ENCODE measurements at places on chromosomes 2 and 18.

DNA sequence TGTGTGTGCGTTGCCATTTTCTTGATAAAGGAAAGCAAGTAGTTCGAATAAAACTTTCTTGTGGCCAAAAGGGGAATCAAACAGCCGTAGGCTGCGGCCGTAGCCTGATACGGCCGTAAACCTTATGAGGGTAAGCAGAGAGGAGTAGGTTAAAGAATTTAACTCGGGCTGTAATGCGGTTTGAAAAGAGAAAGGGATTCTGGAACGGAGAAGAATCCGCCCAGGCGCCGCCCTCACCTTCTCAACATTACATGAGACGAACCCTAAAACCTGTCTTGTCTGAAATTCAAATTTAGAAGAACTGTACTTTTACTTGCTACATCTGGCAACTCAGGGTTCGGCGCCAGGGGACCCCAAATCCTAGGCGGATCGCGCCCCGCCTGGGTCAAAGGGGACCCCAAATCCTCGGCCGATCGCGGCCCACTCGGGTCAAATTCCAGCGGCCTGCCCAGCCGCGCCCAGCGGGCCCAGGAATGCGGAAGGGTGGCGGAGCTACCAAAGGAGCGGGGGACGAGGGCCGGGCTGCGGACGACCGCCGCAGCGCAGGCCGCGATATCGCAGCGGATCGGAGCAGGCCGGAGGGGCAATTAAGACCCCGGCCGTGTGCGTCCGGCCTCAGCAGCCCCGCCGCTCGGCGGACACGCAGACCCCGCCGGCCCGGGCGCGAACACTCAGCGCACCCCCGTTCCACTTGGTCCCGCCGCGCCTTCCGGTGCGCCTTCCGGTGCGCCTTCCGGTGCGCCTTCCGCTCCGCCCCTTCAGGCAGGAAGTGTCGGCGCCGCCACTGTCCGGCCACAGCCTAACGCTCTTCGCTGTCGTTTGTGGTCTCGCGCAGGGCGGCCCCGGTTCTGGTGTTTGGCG is at the start of gene MYL12B:
TSS of gene MYL12B (plus strand) at position 761 of the 861 bp plus-strand sequence. CDS start 10,766 bp downstream, outside the sequence.
- DNase-seq = no peak

DNA sequence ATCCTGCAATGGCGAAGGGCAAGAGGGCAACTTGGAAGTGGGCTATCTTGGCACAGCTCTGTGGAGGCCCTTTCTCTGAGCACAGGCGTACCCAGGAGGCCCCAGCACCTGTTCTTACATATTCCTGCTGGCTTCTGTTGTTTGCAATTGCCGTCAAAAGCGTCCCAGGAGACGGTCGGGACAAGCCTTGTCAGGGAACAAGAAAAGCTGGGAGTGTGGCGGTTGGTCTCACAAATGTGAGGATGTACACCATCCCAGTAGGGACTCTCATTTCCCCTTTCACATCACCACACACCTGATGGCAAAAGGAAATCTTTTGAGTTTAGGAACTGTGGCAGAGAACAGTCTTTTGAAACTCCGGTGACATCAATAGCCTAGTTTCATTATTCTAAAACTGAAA is 94.7 kb upstream of the EFEMP1 start:
- DNase-seq = no peak

DNA sequence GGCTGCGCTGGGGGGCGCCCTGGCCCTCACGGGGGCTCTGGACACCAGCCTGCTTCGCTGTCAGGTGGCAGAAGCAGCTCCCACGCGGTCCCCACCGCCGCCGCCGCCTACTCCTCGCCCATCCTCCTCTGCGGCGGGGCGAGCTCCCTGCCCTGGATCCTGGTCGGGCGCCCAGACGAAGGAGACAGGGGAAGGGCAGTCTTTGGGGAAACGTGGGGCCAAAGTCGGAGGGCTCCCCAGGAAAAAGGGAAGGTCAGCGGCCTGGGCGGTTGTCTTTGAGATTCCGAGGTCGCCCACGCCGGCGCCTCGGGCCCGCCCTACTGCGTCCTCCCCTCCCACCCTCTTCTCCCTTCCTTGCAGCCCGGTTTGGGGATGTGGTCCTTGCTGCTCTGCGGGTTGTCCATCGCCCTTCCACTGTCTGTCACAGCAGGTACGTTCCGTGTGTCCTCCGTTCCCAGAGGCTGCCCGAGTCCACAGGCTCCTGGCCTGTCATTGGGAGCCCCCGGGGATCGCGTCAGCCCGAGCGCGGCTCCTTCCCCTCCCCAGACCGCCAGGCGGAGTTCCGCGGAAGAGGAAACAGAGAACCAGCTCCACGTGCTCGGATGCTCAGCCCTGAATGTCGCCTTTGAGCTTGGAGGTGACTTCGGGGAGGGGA is 800 bp downstream of the IL1RL2 start:
- DNase-seq = no peak

DNA sequence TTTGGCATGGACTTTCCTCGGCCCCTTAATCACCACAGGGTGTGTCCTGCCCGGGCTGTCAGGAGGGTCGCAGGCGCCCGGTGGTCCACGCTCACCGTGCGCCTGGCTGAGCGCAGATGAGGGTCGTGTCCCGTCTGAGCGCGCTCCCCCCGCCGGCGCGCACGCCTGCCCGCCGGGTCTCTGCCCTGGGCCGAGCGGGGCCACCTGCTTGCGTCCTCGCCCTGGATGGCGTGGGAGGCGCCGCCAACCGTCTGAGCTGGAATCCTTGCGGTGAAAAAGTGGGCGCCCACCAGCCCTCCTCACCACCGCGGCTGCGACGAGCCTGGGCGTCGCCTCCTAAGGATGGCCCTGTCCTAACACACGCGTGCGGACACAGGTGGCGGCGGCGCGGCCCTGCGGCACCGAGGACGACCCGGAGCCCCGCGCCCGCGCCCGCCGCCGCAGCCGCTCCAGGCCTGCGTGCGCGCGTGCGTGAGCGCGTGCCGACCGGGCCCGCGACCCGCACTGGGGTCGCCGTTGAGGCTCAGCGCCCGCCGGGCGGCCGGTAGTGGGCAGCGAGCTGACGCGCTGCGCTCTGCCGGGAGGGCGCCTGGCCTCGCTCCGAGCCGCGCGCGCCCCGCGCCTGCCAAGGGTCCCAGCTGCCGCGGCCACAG is 126.6 kb downstream of the ARHGEF4 start:
- no peak for DNase-seq

DNA sequence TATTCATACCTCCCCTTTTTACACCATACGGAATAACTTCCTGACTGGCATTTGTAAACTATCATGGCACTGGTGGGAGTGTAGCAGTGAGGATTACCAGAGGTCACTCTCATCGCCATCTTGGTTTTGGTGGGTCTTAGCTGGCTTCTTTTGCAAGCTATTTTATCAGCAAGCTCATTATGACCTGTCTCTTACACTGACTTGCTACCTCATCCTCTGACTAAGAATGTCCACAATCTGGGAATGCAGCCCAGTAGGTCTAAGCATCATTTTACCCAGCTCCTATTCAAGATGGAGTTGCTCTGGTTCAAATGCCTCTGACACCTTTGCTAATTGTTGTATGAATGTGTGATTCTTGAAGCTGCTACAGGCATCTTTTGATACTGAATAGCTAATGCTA is 950.8 kb upstream of the SLC39A10 start:
- no peak for DNase-seq

- no peak for DNase-seq
Observed at GRCh38 chr18:78995740-78996395, 16.2 kb downstream of the SALL3 start.

DNA sequence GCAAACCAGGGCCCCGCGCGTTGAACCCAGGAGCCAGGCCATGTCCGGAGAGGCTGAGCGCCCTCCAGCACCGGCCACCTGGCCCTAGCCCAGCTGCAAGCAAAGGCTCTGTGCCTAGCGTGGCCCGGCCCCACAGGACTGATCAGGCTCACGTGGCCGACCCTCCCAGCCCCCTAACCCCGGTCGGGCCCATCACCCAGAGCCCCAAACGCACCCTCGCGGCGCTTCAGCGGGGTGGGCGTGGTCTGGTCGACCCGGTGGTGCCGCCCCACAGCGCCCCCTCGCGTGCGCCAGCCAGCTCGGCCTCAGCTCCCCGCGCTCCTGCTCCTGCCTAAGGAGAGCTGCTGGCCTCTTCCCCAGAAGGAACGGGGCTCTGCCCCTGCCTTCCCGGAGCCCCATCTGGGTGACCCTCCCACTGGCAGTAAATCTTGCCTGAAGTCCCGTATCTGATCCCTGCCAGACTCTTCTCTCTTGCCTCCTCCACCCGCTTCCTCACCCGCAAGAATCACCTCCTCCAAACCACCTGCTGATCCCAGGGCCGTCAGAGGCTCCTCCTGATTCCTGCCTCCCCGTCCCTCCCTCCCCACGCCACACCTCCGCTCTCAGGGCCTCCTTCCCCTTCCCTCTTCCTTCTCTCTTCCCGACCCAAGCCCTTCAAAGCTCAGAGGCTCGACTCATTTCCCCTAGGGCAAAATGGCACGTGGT is 12.3 kb upstream of the TEX51 start:
- DNase-seq = peak; percentile 34

DNA sequence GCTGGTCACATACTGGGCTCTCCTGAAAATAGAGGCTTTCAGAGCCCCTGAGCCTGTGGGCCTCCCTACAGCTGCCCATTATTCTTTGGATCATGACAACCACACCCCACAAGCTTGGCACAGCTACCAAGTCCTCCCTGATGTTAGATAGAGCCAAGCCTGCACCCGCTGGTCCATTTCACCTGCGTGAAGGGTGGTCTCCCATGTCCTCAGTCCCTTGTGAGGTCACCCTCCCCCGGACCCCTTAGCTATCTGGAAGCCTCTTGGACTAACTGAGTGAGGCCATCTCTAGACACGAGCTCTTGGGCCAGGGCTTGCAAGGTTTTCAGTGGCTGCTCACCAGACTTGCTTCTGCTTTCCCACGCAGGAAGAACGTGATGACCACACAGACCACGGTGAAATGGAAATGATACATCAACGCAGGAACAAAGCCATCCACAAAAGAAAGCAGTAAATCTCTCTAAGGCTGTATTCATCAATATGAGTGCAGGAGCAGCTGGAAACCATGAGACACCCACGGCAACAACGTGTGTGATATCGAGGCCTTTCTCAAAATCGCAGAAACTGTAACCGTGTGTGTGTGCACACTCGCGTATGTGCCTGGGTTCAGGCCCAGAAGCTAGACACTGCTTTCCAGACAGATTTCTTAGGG is 10.1 kb upstream of the MAL start:
- DNase-seq = no peak

DNA sequence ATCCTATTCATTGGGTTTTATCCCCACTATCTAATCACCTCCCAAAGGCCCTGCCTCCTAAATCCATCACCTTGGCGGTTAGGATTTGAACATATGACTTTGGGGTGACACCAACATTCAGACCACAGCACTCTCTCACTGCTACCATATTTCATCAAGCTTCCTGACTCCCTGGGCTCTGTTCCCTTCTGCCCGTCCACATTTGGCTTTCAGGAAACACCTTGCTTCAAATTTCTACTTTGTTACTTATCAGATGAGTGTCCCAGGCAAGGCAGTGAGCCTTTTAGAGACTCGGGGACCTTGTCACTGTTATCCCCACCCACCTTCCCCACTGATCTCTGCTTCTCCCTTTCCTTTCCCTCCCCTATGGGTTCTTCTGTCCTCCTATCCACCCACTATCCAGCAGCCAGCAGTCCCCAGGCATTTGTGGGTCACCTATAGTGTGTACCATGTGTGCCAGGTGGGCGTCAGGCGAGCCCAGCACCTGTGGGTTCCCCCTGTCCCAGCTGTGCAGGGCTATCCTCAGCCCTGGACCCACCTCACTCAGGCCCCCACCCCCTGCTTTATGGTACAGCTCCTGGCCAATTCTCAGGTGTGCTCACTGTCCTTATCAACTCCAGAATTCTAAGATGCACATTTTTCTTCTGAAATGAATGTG is 230.9 kb downstream of the LOXHD1 start:
- DNase-seq = no peak

DNA sequence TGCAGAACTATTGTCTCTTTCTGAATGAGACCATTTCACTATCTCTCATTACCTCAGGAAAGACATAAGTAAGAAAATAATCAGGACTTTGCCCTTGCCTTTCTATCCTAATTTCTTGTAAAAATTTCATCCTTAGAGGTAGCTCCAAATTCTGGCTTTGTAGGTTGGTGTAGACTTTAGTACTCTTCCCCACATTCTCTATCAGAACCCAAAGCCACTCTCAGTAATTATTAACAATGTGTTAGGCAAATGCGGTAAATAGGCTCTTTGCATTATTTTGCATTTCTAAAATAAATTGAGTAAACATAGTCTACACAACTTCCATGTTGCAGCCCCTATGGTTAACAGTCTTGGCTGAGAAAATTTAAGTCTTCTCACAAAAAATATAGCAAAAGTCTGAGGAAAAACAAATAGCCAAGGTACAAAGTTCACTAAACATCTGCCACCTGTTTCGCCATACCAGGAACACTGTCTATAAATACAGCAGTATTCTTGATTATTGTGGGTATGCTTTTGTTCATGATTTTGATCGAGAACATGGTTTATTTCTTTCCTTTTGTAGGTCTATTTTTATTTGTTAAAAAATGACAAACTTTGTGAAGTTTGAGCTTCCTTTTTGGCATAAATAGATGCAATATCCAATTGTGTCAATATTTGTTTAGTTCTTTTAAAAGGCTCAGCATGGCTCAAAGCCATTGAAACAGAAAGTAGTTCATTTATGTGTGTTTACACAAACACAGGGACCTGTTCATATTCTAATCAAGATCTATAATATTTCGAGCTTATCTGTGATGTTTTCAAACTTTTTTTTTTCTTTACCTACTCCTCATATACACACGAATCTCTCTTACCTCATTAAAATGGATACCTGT is 1061.5 kb downstream of the CNTNAP5 start:
- DNase-seq = no peak

GRCh38 chr2:26530696-26531095 is 52.8 kb upstream of the OTOF start:
- no peak for DNase-seq

- no peak for DNase-seq
Observed at GRCh38 chr18:23880931-23881617, 133.5 kb upstream of the TTC39C start.

GRCh38 chr2:144544053-144544452 is 24.1 kb upstream of the ZEB2 start:
- no peak for DNase-seq

DNA sequence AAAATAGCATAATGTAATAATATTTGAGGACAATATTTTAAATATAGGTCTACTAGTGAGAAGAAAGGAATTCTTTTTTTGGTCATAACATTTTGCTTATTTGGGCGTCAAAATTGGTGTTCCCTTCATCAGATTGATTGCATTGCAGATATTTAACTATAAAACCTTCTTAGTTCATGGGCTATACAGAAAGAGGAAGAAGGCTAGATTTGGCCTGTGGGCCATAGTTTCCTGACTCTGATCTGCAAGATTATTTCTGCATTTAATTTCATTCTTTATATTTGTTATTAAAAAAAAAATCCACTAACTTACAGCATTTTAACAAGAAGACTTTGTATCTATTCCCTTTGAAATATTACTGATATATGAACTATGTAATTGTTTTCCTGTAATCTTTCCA is 31.9 kb downstream of the PIKFYVE start:
- DNase-seq = no peak

GRCh38 chr2:64023485-64024258 is 4.4 kb upstream of the VPS54 start:
- no peak for DNase-seq

- DNase-seq = no peak
Observed at GRCh38 chr2:229653531-229653930, 60.8 kb downstream of the DNER start.

Measured in SK-N-MC (cell line).